ENCODE measurements at places on chromosomes 12 and 14.

GRCh38 chr12:127830065-127830460 is 436.9 kb upstream of the TMEM132C start:
- DNase-seq: no peak

DNA sequence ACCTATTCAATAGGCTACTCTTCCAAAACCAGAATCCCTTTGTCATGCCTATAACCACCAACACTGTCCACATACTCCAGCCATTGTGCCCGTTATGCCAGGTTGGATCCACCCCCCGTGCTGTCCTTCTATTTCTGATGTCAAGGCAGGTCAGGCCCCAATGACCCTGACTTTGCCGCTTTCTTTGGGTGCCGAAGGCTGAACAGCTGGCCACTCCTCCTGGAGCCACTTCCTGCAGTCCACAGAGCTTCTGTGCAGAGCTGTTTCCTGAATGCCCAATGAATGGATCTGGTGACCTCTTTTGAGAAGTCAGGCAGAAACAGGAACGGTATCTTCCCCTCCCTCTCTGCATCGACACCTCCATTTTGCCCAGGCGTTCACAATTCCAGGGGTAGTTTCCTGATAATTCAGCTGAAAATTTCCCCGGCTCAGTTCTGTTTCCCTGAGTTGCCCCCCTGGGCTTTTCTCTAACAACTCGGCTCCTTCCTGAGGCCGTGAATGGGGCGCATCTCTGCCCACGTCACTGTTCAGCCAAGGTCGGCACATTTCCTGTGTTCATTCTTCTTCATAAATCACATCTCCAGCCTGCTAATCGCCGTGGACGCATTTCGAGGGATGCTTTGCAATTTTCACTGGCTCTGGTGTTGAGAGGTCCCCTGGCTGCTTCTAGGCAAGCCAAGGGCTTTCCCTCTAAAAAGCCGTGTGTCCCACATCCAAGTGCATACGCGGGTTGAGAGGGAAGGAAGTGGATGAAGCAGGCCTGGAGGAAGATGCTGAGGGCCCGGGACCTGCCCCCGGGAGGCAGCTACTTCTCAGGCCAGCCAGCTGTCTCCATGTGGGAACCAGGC is 86.5 kb downstream of the PAPOLA start:
- no peak for DNase-seq

GRCh38 chr12:5479761-5480160 is 47.9 kb downstream of the NTF3 start:
- DNase-seq: no peak

DNA sequence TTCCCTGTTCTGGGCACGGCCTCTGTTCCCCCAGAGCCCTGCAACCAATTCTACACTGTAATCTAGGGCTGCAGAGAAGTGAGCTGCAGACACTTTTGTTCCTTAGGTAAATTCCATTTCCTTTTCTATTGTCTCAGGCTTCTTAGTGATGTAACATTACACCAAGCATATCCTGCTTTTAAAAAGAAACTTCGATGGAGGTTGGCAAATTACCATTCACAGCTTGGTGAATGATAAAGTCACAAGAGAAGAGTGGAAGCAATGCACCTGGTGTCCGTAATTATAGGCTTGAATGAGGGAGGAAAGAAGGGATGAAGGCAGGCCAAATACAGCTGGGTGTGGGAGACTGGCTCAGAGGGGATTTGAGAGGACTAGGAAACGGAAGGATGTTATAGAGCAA is 68.6 kb downstream of the PPM1A start:
- no peak for DNase-seq

Measured in stimulated activated effector memory CD8-positive, alpha-beta T cell treated with anti-CD3 and anti-CD28 coated beads, Interleukin-12 subunit alpha, Interleukin-12 subunit beta, amount 100 ng/mL, for 72 hours (primary cell).